Activated naive CD8-positive, alpha-beta T cell treated with anti-CD3 and anti-CD28 coated beads, Interleukin-2, amount 10 ng/mL, durations not matched to agents 7 days and 5 days (primary cell): ENCODE measurements at places on chromosomes 12 and 14. TPM values are rescaled to one million over a fixed set of nuclear protein-coding genes. Genes with fewer than 3 reads are reported as not detected.

The RALGAPA1 gene
- 50.1 TPM for total RNA-seq

The UNC119B gene
- total RNA-seq = 23.7 TPM

The PLEK2 gene
- 0.97 TPM for total RNA-seq

The CCDC38 gene
- not detected for total RNA-seq

The UBE3B gene
- total RNA-seq = 40.0 TPM

The CD69 gene
- total RNA-seq = 111 TPM

The KRT1 gene
- not detected for total RNA-seq

The IL26 gene
- not detected for total RNA-seq

The EXOC3L4 gene
- not detected for total RNA-seq

The RND1 gene
- 3.8 TPM for total RNA-seq

The STON2 gene
- total RNA-seq = not detected

The CKB gene
- total RNA-seq = 4.3 TPM

The KITLG gene
- 0.19 TPM for total RNA-seq

The CCDC175 gene
- not detected for total RNA-seq

The FBXO21 gene
- 36.2 TPM for total RNA-seq

The CLEC6A gene
- total RNA-seq = not detected

The CISTR gene
- not detected for total RNA-seq

The BEST3 gene
- not detected for total RNA-seq

The MIP gene
- total RNA-seq = not detected

The SEL1L gene
- total RNA-seq = 56.5 TPM

The DUSP6 gene
- 85.0 TPM for total RNA-seq

The IFT81 gene
- total RNA-seq = 1.7 TPM

The PTPN21 gene
- not detected for total RNA-seq

The DENR gene
- total RNA-seq = 51.7 TPM

The ACOT6 gene
- not detected for total RNA-seq

The BCL2L14 gene
- 4.9 TPM for total RNA-seq

The SPTB gene
- not detected for total RNA-seq

The KRT71 gene
- not detected for total RNA-seq

The RERG gene
- not detected for total RNA-seq

The FAM90A1 gene
- not detected for total RNA-seq

The TSPAN11 gene
- not detected for total RNA-seq

The C3AR1 gene
- total RNA-seq = 8.2 TPM

The WNT1 gene
- 1.7 TPM for total RNA-seq

The LRRC10 gene
- not detected for total RNA-seq
